ENCODE measurements at places on chromosomes 4 and X. TPM values are rescaled to one million over a fixed set of nuclear protein-coding genes. Genes with fewer than 3 reads are reported as not detected.

DNA sequence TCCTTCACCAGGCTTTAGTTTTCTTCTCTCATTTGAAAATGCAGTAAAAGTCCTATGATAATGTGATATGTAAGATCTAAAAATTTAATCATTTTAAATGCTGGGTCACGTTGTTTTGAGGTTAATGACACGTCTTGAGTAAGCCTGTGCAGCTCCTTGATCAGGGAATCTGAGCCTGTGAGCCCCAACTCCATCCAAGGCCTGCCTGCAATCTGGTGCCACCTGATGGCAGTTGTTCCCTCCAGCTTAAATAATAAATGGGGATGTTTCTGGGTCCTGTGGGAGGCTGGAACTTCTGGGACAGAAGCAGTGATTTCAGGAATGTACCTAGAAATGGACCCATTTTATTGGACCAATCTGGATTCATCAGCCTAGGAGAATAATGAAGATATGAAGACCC, 455.4 kb upstream of the ADGRL3 start:
- DNase-seq: no peak

DNA sequence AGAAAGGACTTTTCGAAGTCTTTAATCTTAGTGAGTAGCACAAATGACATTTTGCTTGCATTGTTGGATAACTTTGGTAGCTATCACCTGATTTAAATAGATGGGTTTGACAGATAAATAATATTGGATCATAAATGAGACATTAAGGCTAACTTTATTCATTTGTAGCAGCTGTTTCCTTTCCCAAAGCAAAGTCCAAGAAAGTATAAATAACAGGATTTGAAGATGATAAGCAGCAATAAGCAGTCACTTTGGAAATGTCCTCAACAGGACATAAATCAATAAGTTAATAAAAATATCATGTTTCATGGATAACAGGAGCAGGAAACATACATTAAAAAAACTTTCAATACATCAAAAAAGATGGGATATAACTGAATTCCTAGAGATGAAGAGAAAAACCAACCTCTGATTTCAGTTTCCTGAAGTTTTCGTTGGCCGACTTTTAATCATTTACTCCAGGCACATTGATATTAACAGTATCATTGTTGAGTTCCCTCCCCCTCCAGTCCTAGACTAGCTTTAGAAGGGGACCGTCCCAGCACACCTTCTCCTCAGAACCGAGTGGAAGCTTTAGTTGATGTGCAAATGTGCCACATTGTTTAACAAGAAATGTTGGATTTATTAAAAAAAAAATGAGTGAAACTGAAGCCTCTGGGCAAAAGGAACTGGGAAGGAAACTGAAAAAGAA, 169.9 kb upstream of the AGA start:
- no peak for DNase-seq

GRCh38 chr4:81436096-81436495, 35.6 kb downstream of the RASGEF1B start:
- no peak for DNase-seq

GRCh38 chrX:80573275-80573674, 153.0 kb downstream of the TENT5D start:
- no peak for DNase-seq

DNA sequence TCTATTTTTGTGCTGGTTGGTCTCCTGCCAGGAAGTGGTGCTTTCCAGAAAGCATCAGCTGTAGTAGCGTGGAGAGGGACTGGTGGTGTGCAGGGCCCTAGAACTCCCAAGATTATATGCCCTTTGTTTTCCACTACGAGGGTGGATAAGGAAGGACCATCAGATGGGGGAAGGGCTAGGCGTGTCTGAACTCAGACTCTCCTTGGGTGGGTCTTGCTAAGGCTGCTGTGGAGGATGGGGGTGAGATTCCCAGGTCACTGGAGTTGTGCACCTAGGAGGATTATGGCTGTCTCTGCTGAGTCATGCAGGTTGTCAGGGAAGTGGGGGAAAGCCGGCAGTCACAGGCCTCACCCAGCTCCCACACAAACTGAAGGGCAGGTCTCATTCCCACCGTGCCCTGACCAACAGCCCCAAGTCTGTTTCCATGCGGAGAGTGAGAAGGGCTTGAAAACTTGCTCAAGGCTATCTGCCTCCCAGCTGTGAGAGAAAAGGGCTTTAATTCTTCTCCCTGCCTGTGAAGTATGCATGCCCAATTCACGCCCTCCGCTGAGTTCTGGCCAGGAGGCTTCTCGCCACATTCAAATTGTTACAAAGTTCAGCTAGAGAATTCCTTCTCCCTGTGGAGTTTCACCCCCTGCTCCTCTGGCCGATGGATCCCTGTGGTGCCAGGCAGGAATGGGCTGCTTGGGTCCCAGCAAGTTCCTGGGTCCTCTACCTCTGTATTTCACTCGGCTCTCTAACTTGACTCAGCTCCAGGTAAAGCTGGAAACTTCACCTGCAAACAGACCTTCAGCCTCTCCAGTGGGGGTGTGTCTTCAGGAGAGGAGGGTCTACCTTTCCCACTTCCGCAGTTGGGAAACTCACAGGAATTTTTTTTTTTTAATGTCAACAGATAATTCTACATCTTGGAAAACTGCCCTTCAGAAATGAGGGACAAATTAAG, 7.7 kb upstream of the CSTF2 start:
- DNase-seq: no peak

DNA sequence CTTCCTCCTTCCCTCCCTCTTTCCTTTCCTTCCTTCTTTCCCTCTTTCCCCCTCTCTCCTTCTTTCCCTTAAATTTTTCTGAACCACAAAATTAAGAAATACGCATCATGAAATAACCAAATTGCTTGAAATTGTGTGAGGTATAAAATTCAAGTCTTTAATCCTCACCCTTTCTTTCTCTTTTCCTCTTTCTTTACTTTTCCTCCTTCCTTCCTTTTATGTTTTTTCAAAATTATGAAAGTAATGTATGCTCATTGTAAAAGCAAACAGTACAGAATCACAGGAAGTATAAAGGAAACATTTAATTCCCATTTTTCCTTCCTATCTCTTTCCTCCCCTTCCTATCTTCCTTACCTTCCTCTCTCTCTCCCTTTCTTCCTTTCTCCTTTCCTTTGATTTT, 5.4 kb downstream of the ADGRG4 start:
- DNase-seq: no peak

Gene CT45A5
- 0.31 TPM for polyA plus RNA-seq
